ENCODE measurements at places on chromosomes 7 and 10. TPM values are rescaled to one million over a fixed set of nuclear protein-coding genes. Genes with fewer than 3 reads are reported as not detected.

DNA sequence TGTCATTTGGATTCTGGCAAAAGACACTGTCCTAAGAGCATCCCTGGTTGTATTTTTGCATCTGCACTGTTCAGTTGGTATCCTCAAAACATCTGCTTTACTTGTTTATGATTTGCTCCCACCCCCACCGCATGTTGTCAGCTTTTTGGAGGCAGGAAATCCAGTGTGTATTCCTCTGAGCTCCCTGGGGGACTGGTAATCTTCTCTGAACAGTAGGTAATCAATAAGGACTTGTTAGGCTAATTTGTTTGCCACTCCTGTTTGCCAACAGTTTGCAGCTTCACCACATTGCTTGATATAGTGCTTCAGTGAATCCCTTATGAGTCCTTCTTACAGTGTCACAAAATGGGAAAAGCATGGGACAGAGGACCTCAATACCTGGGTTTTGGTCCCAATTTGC is 49.1 kb downstream of the FEZF1 start:
- no peak for DNase-seq

GRCh38 chr10:84416245-84416555 is 87.8 kb downstream of the CCSER2 start:
- DNase-seq = no peak

- peak; percentile 86 for DNase-seq
Measured at GRCh38 chr7:42107484-42108240, 129.3 kb downstream of the GLI3 start.

GRCh38 chr10:16439295-16439694 is 2.5 kb downstream of the PTER start:
- DNase-seq = no peak

DNA sequence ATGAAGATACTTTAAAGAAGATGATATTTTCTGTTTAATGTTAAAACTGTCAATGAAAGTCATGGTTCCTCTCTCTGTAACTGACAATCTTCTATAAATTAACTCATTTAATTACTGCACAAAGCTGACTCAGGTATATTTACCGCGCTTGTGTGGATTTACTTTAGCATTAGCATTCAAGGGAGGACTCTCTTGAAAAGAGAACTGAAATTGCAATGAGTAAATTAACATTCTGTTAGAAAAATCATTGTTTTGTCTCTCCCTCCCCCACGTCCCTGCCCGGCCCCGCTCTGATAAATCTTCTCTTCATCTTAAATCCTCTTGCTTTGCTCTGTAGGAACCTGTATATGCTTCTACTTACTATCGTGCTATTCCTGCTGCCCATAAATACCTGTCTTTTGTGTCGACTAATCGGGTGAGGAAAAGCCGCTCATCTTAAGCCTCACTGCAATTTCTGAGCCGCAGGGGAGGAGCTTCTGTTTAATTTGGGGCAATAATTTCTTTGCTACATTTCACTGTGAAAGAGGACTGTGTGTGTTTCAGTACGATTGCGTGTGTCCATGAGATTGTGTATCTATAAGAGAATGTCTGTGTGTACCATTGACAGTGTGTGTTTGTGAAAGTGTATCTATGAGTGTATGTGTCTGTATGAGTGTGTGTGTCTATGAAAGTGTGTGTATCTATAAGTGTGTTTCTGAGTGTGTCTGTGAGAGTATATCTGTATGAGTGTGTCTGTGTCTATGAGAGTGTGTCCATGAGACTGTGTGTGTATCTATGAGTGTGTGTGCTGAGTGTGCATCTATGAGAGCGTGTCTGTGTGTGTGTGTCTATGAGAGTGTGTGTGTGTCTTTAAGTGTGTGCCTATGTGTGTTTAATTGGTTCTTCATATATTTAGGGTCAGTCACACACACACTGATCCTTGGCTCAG is 46.5 kb upstream of the LYZL2 start:
- DNase-seq = no peak

WDR86 gene
- total RNA-seq = not detected

SFTPA2 gene
- total RNA-seq = not detected

All from NCI-H460 (cell line).